Caki2 (cell line): ENCODE measurements at places on chromosomes 3 and 15.

- DNase-seq = peak; percentile 32
Observed at GRCh38 chr15:57146506-57147201, 228.2 kb downstream of the TCF12 start.

GRCh38 chr3:99931059-99931458 is 113.4 kb downstream of the CMSS1 start:
- no peak for DNase-seq

DNA sequence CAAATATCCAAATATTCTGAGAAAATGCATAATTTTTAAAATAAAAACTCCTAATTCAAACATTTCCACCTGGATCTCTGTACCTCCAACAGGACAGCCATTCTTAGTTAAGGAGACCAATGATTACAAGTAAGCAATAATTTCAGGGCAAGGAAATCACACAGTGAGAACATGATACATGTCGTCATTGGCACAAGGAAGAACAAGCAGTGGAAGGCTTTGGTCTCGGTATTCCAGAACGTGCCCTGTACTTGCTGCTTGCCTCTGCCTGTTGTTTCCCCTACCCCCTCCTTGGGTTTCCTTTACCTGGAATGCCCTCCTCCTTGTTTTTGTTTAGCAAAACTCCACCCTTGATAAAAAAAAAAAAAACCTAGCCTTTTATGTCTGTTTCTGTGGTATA is 72.8 kb downstream of the PPM1L start:
- no peak for DNase-seq

DNA sequence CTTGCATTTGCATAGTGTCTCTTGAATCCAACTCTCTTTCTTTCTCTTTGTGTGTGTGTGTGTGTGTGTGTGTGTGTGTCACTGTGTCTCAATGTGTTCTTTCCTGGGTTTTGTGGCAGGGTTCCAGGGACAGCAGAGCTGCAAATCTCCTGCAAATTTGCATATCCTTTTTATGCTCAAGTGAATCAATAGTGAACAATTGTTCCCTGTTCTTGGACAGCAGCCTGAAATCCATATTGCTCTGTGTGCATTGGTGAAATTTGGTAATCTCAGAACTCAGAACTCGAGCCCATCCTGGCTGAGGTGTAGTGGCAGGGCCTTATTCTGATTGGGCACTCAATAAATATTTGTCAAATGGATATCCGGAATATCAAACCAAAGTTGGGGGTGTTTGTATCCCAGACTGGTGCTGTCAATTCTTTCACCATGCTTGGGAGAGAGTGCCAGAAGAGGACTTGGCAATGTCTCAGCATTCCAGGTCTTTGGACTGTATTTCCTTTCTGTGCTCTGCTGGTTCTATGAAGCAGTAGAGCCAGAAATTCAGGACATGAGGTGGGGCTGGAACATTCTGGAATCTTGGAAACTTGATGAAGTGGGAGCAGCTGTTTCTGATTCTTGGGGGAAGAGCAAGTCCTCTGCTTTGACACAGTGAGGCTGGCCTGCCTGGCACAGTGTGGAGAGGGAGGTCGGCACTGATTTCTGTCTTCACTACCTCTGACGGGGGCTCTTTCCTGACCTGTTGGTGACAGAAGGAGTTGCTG is 380.6 kb upstream of the C2CD4B start:
- no peak for DNase-seq

GRCh38 chr3:78562328-78562727 is 1205.5 kb downstream of the ROBO1 start:
- no peak for DNase-seq
